ENCODE measurements at places on chromosomes 6 and 20.

DNA sequence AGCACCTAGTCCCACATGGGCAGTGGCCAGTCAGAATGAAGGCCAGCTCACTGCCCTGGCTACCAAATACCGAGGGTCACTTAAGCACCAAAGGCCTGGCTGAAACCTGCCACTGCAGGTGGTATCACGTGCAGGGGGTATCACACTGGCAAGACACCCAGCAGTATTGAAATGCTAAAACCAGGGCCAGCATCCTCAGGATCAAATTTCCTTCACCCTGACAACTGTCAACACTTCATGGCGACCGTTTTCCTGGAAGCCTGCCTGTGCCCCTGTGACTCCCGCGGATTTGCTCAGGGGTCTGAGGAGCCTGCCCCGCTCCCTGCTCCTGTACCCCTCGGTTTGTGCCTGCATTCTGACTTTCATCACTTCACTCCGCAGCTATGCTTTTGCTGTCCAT, 151.1 kb downstream of the TTLL2 start:
- DNase-seq: no peak

DNA sequence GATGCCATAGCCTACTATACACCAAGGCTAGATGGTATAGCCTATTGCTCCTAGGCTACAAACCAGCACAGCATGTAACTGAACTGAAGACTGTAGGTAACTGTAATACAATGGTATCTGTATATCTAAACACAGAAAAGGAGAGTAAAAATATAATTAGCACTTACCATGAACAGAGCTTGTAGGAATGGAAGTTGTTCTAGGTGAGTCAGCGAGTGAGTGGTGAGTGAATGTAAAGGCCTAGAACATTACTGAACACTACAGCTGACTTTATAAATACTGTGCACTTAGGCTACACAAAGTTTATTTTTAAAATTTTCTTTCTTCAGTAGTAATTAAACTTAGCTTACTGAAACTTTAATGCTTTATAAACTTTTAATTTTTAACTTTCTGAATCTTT, 129.5 kb downstream of the BTBD9 start:
- no peak for DNase-seq

DNA sequence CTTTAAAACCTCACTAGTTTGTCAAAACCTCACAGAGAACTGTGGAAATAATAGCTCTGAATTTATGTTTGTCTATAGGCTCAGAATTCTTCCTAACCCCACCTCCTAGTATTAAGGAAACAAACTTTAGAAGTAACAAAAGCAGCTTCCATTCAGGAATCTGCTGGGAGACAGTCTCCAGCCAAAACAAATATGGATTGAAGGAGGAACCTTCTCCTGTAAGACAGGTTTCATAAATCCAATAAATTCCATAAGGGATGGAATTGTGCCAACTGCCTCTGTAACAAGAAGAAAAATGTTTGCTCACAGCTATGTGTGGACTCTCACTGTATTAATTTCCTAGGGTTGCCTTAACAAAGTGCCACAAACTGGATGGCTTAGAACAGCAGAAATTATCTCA, 7.5 kb downstream of the SYCP2 start:
- DNase-seq: no peak

GRCh38 chr6:110810896-110811586, 4.2 kb downstream of the CDK19 start:
- DNase-seq: no peak

DNA sequence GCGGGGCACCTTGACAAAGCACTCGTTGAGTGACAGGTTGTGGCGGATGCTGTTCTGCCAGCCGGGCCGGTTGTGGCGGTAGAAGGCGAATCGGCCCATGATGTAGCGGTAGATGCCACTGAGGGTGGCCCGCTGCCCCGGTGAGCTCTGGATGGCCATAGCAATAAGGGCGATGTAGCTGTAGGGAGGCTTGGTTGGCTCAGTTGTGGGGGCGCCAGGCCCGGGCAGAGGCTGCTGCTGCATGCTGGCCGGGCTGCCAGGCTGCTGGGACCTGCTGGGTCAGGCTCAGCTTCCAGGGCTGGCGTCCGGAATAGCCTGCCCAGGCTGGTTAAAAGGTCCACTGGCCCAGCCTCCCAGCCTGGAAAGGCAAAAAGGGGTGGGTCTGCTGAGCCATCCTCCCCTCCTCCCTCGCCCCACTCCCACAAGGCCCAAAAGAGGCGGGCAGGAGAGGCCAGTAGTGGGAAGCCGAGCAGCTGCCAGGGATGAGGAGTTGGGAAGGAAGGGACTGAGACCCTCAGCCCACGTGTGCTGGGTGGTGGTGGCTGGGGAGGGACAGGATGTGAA, at the start of gene FOXS1:
FOXS1 (minus strand) TSS at position 305 of the 564 bp plus-strand sequence; CDS start at position 243, 62 bp downstream.
- DNase-seq: no peak

DNA sequence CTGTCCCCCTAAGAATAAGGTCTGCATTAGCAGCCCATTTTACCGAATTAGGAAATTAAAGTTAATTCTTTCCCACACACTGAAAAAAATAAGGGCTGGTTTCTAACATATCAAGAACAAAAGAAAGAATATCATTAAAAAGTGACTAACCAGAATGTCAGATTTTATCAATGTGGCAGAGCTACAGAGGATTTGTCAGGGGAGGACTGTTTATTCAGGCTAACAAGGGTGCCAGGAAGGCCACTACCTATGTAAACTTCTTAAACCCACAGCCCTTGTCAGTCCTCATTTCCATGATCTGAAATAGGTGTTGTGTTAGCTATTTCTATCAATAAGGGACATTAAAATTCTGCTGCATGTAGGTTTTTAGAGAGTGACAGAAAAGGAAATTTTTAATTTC, 76.4 kb downstream of the BACH2 start:
- no peak for DNase-seq

- no peak for DNase-seq
Observed at GRCh38 chr6:24702720-24703282, 16.2 kb downstream of the C6orf62 start.

DNA sequence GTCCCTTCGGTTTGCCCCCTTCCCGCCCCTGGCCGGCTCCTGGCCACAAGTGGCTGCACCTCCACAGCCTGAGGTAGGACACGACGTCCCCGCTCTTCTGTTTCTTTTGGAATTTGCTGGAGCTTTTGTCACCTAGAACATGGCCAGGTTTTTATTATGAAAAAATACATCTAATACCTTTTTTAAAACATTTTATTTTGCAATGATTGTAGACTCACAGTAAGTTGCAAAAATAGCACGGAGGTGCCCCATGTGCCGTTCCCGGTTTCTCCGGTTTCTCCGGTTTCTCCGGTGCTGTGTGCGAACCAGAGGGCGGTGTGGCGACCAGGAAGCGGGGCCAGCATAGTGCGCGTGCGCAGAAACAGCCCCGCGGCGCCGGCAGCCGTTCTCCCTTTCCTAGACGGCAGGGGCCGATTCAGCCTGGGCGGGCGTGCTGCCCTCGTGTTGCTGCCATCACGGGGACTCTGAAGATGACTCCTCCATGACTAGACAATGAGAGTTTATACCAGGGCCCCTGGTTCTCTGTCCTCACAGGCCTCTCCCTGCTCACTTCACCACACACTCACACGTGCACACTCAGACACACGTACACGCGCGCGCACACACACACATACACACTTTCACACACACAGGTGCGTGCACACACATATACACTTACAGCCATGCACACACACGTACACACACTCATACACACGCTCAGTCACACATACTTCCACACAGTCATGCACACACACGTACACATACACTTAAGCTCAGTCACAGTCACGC, 102.1 kb downstream of the TMEM242 start:
- DNase-seq: peak; percentile 77

DNA sequence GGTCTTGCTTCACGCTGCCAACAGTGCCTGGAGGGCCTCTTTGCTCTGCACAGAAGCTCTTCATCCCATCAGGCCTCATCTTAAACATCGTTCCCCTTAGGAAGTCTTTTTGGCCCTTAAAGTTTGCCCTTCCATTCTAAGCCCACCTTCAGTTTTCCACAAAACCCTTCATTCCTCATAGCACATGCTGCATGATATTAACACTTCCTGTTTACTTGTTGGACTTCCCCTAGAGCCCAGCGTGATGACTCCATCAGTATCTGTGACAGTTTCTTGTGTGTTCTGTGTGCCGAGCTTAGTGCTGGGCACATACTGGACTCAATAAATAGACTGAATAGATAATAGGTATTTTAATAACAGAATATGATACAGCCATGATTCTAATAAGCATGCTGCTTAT, 2.2 kb downstream of the NT5DC1 start:
- no peak for DNase-seq

DNA sequence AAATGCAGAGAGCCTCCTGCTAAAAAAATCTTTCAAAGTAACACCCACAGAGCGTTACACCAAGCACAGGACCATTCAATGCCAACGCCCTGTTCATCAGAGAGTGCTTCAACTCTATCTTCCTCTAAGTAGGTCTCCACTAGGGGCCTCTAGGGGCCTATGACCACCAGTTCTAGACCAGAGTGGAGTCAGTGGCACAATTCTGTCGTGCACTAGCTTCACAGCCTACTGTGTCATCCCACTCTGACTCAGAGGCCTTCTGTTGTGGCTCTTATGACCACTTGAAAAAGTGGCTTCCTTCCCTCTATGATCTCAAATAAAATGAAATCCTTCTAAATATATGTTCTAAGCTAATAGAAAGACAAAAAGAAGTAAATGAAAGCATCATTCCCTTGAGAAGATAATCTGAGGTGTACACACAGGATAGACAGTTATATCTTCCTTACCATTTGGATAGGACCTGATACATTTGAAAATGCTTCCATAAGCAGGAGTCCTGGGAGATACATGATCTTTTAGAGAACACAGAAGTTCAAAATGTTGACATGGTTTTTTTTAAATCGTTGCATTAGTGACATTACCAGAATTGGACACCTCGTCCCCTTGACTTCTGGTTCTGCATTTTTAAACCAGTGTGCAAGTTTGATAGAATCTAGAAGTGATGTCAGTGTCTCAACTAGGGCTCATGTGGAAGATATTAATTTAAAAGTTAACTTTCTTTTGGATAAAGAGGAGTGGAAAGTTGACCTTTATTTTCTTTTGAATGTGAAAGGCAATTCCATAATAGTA, 151.9 kb downstream of the SH3BGRL2 start:
- no peak for DNase-seq

DNA sequence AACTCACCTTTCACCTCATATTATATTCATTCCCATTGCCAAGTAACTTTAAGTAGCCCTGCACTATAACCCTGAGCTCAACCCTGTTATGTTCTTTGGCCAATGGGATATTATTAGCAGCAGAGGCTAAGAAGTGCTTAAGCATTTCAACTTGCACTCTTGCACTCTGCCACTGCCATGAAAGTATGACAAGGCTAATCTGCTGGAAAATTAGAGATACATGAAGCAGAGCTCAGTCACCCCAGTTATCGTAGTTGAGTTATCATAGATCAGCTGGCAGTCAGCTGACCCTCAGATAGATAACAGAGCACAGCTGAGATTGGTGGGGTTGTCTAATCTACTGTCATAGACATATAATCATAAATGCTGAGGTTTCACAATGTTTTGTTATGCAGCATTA, 209.4 kb upstream of the RUNX2 start:
- DNase-seq: no peak

DNA sequence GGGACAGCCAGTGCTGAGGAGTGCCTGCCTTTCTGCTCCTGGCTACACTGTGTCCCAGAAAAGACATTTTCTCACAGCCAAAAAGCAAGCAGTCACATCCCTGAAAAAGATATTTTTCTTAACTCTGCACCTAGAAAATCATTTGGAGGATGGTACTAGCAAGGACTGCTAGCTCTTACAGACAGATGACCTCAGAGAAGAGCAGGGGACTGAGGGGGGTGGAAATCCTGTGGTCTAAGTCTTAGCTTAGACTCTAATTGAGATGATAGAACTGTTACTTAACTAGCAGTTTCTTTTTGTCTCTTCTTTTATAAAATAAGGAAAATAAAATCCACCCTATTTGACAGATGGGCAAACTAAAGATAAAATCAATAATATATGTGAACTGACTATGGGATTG, 152.8 kb downstream of the TMEM200A start:
- no peak for DNase-seq

DNA sequence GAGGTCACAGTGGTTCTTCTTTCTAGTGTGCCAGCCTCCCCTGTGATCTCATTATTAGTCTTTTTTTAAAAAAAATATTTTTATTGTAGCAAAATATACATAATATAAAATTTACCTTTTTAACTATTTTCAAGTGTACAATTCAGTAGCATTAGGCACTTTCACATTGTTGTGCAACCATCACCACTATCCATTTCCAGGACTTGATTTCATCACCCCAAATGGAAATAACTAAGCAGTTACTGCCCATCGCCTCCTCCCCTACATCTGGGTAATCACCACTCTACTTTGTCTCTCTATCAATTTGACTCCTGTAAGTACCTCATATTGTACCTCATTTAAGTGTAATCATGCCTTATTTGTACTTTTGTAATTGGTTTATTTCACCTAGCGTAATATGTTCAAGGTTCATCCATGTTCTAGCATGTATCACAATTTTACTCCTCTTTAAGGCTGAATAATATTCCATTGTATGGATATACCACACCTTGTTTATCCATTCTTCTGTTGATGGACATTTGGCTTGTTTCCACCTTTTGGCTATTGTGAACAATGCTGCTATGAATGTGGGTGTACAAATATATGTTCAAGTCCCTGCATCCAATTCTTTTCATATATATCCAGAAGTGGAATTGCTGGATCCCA, 68.6 kb upstream of the FYN start:
- DNase-seq: no peak

GRCh38 chr6:68653074-68653705, 18.1 kb downstream of the ADGRB3 start:
- no peak for DNase-seq

- DNase-seq: peak; percentile 31
Observed at GRCh38 chr20:38658879-38659596, 57.4 kb downstream of the ARHGAP40 start.

DNA sequence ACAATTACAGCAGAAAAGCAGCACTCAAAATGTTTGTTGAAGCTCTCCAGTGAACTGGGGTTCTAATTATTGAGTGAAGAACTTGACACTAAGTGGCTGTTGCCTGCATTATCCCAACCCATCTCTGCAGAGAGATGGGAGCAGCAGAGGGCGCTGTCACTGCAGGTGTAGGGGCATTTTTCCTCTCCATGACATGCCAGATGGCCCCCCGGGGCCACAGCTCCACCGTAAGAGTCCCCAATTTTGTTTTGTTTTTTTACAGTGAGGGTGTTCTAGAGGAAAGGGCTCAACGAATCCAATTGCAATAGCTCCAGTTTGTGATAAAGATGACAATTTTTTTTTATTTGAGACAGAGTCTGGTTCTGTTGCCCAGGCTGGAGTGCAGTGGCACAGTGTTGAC, 1.9 kb upstream of the FUCA2 start:
- DNase-seq: peak; percentile 8

- DNase-seq: no peak
Observed at GRCh38 chr6:109222848-109223247, 127.5 kb downstream of the CEP57L1 start.

- no peak for DNase-seq
Observed at GRCh38 chr6:129189266-129189665, 306.3 kb downstream of the LAMA2 start.

Measured in naive thymus-derived CD8-positive, alpha-beta T cell (primary cell).